OCI-M1 (cell line): ENCODE measurements at places on chromosomes 6 and 20.

GRCh38 chr6:116580198-116580597, 8.9 kb downstream of the RWDD1 start:
- DNase-seq, result no peak

DNA sequence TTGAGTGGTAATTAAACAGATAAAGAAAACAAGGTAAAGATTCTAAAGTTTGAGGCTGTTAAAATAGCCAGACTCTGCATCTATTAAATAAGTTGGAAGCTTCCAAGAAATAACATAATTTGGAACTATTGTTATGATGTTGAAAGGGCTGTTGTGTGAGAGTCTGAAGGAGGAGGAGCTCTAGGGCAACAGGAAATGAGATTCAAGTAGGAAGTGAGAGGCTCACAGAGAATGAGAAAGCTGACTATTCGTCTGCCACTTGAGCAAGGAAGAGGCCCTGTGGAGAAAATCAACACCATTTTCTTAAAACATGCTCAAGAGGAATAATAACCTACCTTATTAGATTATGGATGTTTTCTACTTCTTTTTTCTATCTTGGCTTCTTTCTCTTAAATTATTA, 185.2 kb downstream of the SLC24A3 start:
- DNase-seq, result peak; percentile 44

DNA sequence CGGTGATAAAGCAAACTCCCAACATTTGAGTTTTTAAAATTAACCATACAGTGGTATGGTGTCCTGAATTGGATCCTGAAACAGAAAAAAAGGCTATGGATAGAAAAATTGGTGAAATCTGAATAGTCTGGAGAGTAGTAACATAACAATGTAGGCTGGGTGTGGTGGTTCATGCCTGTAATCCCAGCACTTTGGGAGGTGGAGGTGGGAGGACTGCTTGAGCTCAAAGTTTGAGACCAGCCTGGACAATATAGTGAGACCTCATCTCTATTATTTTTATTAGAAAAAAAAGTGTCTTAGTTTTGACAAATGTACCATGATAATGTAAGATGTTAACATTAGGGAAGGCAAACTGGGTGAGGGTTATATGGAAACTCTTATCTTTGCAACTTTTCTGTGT, 11.0 kb downstream of the EEF1A1 start:
- no peak for DNase-seq

DNA sequence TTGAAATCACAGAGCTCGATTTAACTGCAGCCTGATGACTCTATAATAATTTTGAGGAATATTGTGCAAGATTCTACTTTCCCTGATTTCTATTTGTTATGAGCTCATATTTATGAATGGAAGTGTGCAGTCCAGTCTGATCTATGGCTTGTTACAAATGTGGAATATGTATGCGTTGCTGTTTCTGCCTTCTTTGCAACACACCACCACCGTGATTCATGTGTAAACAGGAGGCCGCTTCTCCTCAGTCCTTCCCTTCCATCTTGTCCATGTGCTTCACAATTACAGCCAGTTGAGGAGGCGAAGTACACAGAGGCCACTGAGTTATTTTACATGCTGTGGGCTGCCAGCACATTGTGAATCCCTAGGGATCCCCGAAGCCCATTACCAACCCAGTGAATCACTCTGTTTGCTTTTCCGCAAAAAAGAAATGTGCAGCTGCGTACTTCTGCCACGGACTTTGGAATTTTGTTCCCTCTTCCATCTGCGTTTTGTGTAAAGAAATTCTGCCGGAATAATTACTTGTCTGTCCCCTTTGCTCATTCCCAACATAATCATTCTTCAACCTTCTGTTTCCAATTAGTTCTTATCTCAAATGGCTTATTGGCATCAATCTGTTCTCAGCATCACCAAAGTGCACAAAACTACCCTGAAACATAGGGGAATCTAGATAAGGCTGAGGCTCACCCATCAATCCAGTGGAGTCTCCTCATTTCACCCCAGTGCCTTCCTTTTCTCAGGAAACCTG, 551.6 kb upstream of the CITED2 start:
- no peak for DNase-seq

GRCh38 chr20:58996226-58996611, 10.8 kb downstream of the CTSZ start:
- no peak for DNase-seq
